Peyer's patch (tissue), 4 donors: ENCODE measurements at places on chromosomes 13 and 19. TPM values are rescaled to one million over a fixed set of nuclear protein-coding genes. Genes with fewer than 3 reads are reported as not detected.

The SLC6A16 gene
- 5.8 TPM for total RNA-seq

DNA sequence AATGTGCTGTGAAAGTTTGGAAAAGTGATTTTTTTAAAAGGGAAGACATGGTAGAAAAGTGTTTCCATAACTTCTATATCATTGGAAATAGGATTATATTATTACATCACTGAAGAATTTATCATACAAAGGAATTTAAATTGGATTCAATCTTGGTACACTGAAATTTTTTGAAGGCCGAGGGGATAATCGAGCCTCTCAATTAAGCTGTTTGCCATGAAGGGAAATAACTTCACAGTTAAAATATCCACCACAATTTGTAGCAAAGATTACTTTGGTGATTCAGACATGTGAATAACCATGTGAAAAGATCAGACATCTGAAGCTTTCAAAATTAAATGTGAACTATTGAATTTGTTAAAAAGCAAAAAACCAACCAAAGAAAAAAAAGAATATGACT is 215.3 kb downstream of the KLF5 start:
- no peak overlapping the region for H3K27ac ChIP-seq
- no peak for DNase-seq
- H3K27me3 ChIP-seq: no peaks in the 10 kb centered on the region
- no peak overlapping the region for H3K4me3 ChIP-seq
- no peaks in the 10 kb centered on the region for H3K36me3 ChIP-seq

- H3K4me3 ChIP-seq: no peak overlapping the region
- DNase-seq: no peak
- H3K4me1 ChIP-seq: no peaks in the 10 kb centered on the region
- H3K27ac ChIP-seq: no peak overlapping the region
- H3K27me3 ChIP-seq: no peaks in the 10 kb centered on the region
These were observed 6.2 kb downstream of the MTUS2 start for GRCh38 chr13:28826368-28826767.

- no peaks in the 10 kb centered on the region for H3K36me3 ChIP-seq
- no peak for DNase-seq
- H3K27me3 ChIP-seq: no peaks in the 10 kb centered on the region
- H3K4me3 ChIP-seq: no peak overlapping the region
- H3K27ac ChIP-seq: no peak overlapping the region
- no peaks in the 10 kb centered on the region for H3K4me1 ChIP-seq
These were observed 221.1 kb upstream of the EDNRB start for GRCh38 chr13:78139765-78140164.
